Globus pallidus (tissue), 1 donor: ENCODE measurements at places on chromosomes 12 and 14.

DNA sequence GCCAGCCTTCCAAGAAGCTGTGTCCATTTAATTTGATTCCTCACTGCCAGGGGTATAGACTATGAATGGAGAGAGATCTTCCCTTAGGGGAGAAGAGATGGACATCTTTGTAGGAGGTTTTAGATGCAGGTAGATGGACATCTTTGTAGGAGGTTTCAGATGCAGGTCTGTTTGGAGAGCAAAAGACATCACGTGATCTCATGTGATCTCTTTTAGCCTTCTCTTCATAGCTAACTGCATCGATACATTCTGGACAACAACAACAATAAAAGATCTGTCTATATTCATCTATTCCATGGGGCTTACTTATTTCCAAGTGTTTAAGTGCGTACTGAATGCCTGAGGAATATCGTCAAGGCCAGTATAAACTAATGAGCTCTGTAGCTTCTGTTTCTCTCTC is 163.2 kb downstream of the PAX9 start:
- DNase-seq: no peak

- no peak for DNase-seq
Measured at GRCh38 chr12:53476769-53477209, 22.5 kb downstream of the MAP3K12 start.

DNA sequence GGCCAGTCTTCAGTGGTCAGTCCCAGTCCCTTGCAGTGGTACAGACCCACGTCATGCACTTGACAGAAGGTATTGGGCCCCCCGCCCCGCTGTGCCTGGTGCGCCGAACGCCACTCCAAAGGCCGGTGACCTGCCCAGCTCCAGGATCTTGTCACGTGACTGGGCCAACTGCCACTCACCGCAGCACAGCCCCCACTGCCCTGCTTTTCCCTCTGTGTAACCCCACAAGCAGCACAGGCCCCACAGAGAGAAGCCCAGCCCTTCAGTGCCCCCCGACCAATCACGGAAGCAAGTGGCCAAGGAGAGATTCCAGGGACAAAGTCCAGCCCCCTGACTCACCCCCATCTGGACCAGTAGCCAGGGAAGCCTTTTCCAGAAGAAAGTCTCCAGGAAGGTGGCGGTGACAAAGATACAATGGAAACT is 498 bp downstream of the GPR132 start:
- no peak for DNase-seq

DNA sequence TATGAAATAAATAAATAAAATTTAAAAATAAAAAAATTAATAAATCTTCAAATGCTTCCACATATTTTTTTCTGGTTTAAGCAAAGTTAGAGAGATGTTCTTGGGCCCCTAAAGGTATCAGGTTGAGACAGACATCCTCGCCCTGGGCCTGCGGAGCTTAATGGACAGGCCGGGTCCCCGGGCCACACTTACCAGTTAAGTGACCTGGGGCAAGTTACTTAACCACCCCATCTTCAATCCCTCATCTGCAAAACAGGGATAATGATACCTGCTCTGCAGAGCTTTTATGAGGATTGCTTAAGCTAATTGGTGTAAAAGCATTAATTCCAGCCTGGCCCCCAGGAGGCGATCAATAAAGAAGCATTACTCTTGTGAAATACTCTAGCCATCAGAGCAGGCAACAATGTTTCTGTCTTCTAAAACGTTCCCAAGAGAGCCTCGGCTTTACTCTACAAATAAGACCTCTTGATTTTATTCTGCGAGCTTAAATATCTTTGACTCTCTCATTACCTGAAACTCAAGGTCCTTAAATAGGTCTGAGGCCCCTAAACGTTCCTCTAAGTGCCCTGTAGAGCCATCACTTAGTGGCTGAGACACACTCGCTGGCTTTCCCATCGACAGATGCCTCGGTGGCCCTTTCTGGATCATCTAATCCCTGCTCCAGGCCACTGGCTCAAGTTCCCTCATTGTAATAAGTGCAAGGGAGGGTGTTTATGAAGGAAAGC is 81.1 kb upstream of the DIO3 start:
- no peak for DNase-seq

DNA sequence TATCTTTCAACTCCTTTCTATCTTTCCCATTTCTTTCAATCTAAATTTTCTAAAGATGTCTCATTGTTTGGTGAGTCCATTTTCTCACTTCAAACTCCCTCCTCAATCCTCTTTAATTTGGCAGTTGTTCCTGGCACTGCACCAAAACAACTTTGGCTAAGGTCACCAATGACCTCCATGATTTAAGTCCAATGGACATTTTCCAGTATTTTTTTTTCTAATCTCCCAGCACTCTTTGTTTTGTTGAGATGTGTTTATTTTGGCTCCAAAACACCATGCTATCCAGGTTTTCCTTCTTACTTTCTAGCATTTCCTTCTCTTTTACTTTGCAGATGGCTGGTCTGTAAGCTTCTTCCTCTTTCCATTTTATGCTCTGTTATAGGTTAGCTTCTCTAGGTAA is 42.5 kb upstream of the OTOGL start:
- no peak for DNase-seq

DNA sequence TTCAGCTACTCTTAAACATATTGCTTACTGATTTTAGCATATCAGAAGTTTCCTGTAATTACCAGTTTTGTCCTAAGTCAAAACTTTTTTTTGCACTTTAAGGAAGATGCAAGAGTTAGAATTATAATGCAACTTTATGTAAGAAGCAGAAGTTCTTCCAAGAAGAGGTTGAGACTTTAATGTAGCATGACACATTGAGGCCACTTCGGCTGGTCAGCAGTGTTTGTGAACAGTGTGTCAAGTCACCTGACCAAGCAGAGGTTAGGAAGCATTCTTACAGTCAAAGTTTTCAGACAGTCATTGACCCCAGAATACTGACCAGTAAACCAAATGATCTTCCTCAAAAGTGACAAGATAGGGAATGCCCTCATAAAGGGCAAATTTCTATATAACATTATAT is 15.2 kb downstream of the FGFR1OP2 start:
- no peak for DNase-seq

DNA sequence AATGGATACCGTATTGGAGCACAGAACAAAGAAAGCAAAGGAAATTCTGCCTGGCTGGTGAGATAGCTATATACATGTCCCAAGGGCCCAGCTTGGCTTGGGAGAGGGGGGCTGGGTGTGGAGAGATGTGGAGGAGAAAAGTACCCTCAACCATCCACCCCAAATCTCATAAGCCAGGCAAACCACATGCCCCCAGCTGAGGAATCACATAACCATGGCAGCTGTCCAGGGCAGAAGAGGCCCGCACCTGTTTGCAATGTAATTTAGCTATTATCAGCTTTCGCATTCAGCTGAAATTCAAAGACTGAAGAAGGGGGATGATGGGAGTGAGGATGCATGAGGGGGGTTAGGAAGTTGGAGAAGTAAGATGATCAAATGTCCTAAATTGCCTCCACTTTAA is 196.1 kb downstream of the TBX5 start:
- no peak for DNase-seq

DNA sequence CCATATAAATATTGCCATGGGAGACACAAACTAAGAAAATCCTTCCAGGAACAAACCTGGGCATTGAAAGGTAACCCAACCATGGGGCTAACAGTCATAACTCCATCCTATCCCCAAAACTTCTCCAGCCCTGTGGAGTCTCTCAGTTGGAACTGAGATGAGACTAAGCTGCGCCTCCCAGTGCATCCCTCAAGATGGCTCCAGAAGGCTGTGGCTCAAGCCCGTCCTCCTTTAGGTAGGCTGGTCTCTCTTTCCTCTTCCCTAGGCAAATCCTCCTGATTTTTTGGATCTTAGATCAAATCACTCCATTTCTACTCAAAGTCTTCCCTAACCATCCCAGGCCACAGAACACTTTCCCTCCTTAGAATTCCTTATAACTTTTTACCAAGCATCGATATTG is 364.3 kb upstream of the CCDC196 start:
- no peak for DNase-seq

DNA sequence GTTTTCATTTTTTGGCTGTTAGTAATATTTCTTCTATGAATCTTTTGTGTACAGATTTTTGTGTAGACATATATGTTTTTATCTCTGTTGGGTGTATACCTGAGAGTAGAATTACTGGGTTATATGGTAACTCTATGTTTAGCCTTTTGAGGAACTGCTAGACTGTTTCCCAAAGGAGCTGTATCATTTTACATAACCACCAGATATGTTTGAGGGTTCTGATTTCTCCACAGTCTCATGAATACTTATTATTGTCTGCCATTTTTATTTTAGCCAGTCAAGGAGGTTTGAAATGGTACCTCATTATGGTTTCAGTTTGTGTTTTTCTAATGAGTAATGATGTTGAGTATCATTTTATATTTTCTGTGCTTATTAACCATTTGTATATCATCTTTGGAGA is 1.9 kb downstream of the PCNX4 start:
- no peak for DNase-seq

- no peak for DNase-seq
Measured at GRCh38 chr14:67195279-67195678, 6.0 kb downstream of the GARIN2 start.

DNA sequence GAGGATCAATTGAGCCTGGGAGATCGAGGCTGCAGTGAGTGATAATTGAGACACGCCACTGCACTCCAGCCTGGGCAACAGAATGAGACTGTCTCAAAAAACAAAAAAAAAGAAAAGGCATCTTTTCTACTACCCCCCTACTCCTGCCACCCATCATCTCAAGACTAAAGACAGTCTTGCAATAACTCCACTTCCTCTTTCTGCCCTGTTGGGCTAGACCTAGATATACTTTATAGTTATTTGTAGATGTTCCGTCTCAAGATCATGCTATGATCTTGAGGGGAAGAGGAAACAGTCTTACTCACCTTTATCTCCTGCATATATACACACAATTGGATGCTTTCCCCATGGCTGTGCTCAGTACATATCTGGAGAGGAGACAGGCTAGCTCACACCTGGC is 12.1 kb upstream of the ESPL1 start:
- DNase-seq: no peak

- DNase-seq: no peak
Measured at GRCh38 chr12:66964629-66965028, 285.8 kb upstream of the GRIP1 start.

- DNase-seq: peak; percentile 9
Measured at GRCh38 chr12:81597928-81598604, 161.1 kb downstream of the PPFIA2 start.

- no peak for DNase-seq
Measured at GRCh38 chr12:51023625-51024382, 2.4 kb downstream of the SLC11A2 start.

- no peak for DNase-seq
Measured at GRCh38 chr14:37051680-37052079, 120.7 kb downstream of the SLC25A21 start.

DNA sequence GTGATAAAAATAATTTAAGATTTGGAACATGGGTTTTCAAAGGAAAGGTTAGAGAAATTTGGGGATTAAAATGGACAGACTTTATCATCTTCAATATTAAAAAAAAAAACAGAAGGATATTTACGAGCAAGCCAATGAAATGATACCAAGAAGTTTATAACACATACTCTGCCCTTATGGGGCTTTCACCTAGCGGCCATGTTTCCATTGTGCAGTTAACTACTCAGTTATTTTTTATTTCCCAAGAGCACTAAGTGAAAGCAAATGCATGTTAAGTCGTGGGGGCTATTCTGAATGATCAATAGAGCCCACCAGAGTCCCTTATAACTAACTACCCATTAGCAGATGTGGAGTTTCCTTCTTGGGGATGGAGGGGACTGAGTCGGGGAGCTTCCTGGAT is 53.9 kb downstream of the ETV6 start:
- no peak for DNase-seq

DNA sequence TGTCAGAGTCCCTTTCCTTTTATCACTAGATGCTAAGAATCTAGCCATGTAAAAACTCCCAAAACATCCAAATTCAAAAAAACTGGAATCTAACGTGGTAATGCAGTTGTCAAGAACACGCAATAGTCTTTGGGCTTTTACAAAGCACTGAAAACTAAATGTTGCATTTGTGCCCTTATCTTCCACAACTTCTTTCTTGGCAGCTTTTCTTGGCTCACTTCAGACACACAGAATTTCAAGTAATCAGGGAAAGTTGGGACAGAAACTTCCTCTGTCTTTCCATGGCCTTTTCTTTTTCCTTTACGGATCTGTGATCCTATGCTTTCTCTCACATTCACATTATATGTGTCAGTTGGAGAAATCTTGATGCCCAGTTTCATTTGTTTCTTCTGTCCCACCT is 136.0 kb downstream of the CRADD start:
- no peak for DNase-seq

GRCh38 chr14:49686425-49686824 is 1.6 kb downstream of the POLE2 start:
- no peak for DNase-seq

DNA sequence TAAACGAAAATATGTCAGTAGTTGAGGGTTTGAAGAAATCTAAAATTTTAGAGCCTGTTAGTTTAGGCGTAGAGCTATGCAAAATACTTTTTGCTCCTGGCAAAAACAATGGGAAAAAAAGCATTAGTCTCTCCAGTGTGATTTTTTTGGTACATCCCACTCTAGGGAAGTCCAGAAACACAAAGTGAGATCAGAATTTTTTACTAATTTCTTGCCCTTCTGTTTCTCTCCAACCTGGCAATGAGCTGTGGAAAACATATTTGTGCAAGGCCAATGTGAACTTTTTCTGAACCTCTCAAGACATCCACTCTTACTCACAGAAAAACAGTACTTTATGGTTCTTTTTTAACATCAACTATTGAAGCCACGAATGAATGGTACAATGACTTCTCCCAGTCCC is 56.9 kb upstream of the DCN start:
- DNase-seq: no peak

- no peak for DNase-seq
Measured at GRCh38 chr12:56683-57346, 9.8 kb upstream of the IQSEC3 start.

DNA sequence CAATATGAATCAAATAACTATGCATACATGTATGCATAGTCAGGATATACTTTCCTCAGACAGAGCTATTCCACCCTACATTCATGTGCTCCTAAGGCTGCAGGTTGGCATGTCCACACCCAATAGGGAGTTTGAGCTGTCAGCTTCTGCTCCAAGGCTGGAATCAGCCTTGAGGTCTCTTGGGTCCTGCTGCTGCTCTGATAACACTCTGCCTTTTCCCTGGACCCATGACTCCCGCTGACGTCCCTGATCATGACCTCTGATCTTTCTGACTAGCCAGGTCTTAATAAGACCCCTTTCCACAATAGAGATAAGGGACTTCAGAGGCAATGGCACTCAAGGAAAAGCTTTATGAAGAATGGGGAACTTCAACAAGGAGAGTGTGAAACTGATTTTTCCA is 5.7 kb downstream of the PITPNM2 start:
- DNase-seq: no peak

DNA sequence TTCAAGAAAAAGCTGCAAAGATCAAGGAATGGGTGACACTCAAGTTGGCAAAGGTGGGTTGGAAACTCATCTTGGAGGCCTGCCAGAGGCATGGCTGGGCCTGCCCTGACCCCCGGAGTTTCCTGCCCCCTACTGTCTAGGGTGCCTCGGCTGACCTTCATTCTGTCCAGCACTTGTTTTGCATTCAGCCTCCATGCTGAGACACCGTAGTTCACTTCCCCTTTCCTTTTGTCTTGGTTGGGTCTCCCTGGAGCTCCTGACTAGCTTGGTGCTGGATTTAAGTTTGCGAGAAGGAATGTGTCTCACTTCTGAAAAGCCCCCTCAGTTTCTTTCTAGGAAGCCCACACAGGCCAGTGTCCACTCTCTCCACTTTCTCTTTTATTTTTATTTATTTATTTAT is 26.5 kb downstream of the PLEKHH1 start:
- DNase-seq: no peak
